ENCODE measurements at places on chromosomes 13 and 19.

GRCh38 chr19:1861599-1862031, 1.8 kb downstream of the KLF16 start:
- no peak for DNase-seq

- DNase-seq, result no peak
These were observed 968 bp upstream of the KL start for GRCh38 chr13:33015241-33015668.

DNA sequence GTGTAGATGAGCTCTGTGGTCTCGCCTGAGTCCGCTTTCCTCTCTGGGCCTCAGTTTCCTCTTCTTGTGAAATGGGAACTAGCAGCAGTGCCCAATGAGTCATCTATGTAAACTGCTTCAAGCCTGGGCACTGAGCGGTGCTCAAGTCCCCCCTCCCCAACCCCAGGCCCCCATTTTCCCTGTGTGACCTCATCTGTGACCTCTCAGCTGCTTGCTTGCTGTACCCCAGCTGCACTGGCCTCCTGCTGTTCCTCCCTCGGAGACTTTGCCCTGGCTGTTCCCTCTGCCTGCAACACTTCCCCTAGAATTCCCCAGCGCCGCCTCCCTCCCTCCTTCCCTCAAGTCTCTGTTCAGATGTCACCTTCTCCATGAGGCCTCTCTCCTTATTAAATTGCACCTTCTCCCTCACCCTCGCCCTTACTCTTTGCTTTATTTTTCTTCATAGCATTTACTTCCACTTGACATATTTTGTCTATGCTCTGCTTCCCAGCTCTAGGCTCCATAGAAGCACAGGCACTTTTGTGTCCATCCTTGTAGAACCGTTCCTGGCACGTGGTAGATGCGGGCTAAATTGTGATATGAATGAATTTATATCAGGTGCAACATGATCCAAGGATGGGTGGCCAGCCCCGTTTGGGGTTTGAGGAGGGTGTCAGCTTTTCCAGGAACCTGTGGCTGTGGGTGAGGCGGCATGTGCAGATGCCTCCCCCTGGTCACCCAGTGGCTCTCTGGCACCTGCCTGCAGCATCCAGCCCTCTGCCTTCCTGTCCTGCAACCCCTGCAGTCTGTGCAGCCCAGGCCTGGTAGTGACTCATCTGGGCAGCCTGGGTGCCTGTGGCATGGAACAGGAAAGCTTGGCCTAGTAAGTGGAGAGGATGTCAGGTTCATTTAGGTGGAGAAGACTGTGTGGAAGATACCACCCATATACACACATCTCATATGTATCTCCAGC, 26.3 kb downstream of the SIPA1L3 start:
- DNase-seq, result no peak

DNA sequence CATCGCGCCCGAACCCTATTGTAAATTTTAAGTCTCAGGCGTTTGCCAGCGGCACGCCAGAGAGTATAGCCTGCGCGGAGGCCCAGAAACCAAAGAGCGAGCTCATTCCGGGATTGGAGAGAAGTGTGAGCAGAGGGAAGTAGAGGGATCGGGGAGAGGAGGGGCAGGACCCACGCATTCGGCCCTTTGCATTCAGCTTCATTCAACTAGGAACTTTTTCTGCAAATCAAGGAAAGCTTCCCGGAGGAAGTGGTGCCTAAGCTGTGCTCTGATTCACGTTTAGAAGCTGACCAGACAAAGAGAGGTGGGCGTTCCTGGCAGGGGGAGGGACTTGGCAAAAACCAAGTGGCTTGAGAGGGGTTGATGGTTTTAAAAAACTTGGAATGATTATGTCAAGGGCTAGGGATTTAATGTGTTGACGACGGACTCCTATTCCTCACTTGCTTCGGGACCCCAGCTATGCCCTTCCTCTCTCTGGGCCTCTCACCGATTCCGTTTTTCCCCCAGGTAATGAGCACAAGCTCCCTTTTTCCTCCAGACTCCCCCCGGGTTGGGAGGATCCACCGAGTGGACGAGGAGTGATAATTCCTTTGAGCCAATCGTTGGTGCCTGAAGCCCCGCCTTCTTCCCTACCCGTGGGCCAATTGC, 811 bp upstream of the PRMT1 start:
- DNase-seq, result peak; percentile 70

GRCh38 chr13:28044608-28045007, 55.8 kb downstream of the FLT3 start:
- DNase-seq, result no peak

GRCh38 chr19:21130097-21130775, 11.6 kb upstream of the ZNF431 start:
- DNase-seq, result no peak

DNA sequence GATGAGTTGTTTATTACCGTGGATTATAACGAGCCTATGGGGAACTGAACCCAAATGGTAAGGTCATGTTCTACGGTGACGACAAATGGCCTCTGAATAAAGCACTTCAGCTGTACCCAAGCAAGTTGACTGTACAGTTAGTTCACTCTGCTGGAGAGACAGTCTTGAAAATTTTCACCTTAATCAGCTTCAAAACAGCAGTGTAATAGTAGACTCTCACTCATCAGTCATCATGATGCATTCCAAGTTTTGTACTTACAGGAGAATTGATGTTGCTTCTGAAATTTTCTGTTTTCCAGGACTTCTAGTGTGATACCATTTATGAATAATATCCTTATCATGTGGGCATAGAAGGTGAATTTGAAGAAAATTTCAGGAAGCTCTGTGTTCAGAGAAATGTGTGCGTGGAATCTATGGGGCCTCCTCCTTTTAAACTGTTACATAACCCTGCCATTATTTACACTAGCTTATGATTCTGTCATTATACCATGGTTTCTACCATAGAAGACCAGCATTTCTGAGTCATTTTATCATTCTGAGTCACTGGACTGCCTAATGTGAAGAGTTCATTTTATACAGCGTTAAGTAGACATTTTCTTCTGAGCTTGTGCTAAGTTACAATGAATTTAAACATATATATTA, 96.9 kb downstream of the WDFY2 start:
- DNase-seq, result no peak

GRCh38 chr19:2779121-2779740, 3.8 kb downstream of the SGTA start:
- DNase-seq, result no peak

- DNase-seq, result no peak
These were observed 26.1 kb upstream of the EEF1AKMT1 start for GRCh38 chr13:20799726-20800416.

GRCh38 chr13:46281779-46282178, 70.1 kb downstream of the LRRC63 start:
- DNase-seq, result no peak

- peak; percentile 72 for DNase-seq
These were observed 71.0 kb downstream of the ZNF486 start for GRCh38 chr19:20237773-20238623.

DNA sequence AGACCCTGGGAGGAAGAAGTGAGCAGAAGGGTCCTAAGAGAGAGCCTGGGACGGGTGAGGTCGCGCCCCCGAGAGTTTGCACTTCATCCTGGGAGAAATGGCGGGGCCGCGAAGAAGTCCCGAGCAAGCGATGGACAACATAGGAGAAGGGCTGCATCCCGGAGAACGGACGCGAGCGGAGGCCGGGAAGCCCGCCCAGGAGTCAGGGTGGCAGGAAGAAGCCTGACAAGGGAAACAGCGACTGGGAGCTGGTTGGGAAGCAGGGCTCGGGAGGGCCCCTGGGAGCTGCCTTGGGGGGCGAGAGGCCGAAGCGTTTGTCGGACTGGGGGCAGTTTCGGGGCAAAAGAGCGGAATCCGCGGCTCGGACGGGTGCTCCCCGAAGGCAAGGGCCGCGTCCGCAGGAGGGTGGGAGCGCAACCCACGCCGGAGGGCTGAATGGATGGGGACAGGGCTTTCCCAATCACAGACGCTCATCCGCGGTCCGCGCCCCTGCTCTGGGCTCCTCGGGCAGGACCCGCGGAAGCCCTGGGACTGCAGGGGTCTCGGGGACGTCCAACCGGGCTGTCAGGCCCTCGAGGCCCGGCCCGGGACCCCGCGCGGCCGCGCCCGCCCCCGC, 469 bp downstream of the ABHD17A start:
- DNase-seq, result no peak

DNA sequence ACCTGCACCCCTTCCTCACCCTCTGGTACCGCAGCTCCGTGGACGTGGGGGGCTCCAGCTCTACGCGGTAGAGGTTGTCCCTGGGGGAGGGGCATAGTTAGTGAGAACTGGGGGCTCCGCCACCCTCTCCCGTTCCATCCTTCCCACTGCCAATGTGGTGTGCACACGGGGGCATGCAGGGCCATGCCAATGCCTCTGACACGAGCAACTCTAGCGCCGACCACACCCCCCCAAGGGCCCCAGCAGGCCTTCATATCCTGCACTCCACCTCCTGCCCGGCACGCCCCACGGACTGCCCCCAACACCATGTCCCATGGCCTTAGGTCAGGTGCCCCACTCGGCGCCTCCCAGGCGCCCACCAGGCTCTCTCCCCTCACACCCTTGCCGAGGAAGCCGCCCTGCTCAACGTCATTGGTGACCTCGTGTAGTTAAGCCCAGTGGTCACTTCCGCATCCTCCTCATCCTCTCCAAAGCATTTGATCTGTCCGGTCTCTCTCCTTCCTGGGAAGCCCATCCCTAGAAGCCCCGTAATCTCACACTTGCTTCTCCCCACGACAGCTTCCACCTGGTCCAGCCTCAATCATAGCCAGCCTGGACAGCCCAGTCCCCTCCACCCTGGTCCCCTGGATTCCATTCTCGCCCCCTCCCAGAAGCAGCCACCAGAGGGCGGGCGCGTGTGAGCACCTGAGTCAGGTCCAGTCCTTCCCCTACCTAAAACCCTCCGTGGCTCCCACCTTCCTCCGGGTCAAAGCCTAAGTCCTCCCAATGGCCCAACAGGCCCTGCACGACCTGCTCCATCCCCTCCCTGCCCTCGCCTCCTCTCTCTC, 2.1 kb downstream of the SEMA6B start:
- DNase-seq, result no peak

DNA sequence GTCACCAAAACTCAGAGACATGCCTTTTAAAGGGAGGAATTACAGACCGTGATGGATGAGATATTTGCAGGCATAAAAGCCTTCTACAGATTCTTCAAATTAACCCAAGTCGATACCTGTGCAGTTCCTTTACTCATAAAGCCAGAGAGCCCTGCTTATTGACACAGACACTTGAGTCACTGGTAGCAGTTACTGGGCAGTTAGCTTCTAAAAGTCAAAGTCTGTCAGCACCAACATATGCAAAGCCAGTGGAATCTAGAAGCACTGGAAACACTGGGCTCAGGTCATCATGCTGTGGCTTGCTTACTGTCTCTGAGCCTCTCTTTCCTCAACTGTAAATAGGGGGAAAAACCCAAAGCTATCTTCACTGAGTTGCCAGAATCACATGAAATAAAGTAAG, 25.7 kb upstream of the LRCH1 start:
- no peak for DNase-seq

DNA sequence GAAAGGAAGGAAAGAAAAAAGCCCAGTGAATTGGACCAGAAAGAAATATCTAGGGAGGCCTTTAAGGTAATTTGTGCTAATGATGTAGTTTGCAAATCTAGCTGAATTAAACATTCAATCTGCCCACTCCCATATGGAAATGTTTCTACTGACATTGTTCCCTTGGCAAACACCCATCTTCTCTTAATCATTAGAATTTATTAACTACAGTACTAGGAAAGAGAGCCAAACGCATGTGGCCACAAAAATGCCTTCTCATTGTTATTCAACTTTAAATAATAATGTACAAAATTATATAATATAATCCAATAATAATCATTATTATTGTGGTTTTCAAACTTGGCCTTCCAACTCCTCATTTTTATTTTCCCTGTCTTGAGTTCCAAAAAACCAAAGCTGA, 234.7 kb downstream of the NHLRC3 start:
- no peak for DNase-seq

- DNase-seq, result no peak
These were observed 15.1 kb downstream of the HPN start for GRCh38 chr19:35056513-35057063.

- DNase-seq, result no peak
These were observed 605.8 kb downstream of the UQCRFS1 start for GRCh38 chr19:28607066-28607583.

GRCh38 chr13:77832339-77833100, 86.1 kb downstream of the EDNRB start:
- no peak for DNase-seq

DNA sequence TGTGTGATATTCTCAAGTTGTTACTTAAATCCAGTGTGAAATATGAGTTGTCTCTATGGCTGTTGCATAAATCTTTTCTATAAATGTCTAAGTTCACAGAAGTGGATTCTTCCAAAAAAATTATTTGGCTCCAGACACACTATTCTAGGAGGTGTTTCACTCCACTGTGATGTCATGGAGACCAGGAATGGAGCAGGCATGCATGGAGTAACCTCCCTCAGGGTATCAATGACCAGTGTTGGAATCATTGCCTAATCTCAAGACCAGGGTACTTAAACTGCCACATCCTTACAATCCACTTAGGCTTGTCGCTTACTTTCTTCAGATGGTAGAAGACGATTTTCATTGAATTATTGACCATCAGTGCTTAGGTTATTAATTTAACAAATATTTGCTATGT, 55.4 kb downstream of the LRRC63 start:
- no peak for DNase-seq

DNA sequence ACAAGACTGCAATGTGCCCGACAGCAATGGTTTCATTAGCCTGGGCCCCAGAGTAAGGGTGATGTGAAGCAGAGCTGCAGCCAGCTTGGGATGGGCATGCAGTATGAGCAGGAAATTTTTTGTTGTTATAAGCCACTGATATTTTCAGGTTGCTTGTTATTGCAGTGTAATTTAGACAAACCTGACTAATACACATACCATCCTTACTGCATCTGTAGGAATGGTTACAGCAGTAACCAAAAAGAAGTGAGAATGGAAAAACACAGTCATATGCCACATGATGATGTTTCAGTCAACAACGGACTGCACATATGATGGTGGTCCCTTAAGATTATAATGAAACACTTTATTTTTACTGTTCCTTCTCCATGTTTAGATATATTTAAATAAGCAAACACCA, 8.6 kb upstream of the POMP start:
- DNase-seq, result no peak

DNA sequence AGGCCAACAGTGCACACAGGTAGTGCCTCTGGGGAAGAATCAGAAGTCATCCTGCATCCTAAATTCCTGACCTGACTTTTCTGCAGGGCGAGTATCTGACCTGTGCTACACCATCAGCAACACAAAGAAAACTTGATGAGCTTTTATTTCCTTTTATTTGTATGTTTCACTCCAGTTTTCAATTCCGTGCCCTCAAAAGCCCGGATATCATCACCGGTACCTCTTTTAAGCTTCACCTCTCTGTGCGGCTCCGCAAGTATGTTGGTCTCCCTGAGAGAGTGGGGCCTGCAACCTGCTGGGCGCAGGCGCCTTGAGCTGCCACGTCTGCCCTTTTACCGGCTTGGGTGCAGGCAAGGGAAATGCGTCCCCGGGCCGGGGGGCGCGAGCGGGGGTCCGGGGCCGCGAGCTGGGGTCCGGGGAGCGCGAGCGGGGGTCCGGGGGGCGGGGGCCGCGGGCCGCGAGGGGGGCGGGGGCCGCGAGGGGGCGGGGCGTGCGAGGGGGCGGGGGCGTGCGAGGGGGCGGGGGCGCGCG, 4.3 kb upstream of the DUXA start:
- DNase-seq, result peak; percentile 3
